ENCODE measurements at places on chromosomes 1 and 21.

DNA sequence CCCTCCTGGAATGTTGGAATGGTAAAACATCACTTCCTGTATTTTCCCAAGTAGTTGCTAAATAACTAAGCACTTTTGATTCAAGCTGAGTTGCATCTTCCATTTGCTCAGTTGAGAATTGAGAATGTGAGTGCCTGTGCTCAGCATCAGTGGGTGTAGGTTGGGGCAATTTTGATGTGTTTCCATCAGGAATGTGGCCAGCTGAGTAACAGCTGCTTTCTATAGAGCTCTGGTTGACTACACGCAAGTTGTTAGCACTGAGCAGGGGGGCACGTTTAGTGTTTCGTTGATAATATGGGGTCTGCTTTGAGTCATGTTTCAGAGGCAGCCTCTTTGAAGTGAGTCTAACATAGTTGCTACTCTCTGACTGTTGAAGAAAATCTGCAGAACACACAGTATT is 41.5 kb downstream of the LRRC53 start:
- DNase-seq, result no peak

GRCh38 chr1:29237129-29237821 is 953 bp downstream of the PTPRU start:
- no peak for DNase-seq

DNA sequence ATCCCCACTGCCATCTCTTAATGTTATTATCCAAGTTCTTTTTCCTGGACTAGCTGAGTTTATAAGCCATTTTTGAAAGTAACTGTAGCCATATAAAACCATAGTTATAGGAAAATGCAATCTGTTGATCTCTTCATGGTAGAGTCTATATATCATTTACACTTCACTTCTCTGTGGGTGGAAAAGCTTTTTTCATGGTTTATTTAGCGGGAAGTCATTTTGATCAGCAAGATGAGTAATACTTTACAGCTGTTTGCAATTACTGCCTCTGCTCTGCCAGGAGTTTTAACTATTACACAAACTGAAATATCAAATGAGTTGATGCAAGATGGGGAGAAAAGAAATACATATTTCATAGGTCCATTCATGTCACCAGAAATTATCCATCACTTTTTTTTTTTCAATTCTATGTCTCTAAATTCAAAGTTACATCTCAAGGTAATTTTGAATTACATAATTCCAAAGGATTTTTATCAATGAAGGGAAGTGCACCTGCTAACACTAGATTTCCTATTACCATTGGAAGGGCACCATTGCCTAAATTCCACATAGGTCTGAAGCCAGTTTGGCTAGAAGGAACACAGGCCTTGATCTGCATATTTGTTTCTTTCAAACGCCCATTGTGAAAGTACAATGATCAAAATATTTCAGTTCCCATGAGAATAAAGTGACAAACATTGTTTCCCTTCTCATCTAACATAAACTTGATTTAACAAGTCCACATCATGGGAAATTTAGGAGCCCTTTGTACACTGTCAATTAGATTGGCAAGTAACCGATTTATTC is 296.7 kb downstream of the ZNF326 start:
- no peak for DNase-seq

DNA sequence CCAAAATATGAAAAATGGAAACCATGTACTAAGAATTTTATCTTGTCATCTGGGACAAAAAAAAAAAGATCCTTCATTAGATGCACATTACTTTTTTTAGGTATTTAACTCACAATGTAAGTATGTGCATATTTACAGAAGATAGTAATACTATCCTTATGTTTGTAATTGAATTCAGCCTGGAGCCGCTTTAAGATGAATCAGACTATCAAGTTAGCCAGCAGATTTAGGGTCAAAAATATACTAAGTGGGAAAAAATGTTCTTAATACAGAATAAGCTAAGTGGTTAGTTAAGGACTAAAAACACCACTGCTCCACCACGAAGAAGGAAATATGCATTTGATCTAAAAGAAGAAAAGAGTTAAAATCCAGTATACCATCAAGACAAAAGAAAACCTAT is 49.1 kb downstream of the DSCAM start:
- DNase-seq, result no peak

DNA sequence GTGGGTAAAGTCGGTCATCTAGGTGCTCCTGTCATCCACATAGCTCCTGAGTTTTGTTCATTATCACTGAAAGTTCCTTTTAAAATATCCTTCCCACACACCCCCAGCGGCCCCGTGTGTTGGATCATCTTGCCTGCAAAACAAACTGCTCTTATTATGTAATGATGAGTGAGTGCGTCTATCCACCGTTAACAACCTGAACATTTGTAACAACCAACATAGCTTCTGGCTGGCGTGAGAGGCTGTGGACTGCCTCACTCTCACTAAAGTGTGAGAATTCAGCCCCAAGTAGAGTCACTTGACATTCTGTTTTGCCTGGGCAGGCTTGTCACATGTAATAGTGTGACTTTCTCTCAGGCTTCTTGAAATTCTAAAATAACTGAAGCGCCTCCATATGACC is 14.5 kb upstream of the KCNA2 start:
- no peak for DNase-seq

- no peak for DNase-seq
These were observed 12.4 kb downstream of the KLHDC8A start for GRCh38 chr1:205344066-205344928.

DNA sequence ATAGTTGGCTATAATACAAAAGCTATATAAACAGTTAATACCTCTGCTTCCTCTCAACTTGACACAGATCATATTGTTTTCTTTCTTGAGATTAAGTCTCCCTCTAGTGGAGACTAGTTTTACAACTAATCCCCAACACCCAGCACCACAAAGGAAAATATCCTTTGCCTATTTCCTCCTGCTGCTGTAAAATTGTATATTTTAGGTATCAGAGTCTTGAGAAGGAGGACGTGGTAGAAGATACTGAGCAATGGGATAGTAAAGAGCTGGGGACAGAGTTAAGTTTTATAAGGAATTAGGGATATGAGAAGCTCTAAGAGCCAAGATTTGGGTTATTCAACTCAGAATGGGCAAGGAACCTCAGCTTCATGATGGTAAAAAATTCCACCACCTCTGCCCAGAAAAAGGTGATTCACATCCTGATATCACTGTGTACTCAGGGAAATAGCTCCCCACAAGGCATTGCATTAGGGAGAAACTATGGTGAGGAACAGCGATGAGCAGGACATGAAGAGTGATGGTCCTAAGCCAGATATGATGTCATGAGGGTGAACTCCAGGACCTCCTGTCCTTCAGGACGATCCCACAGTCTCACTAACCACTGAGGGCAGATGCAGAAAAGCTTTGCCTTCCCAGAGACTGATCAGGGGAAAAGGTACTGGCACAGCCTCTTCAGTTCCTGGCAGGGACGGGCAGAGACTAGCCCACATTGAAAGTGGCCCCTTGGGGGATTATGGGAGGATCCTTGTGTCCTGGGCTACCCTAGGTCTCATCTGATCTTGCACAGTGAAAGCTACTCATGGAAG is 14.7 kb upstream of the CFAP126 start:
- DNase-seq, result no peak

- DNase-seq, result no peak
These were observed 42.0 kb upstream of the MTF1 start for GRCh38 chr1:37901191-37901892.

GRCh38 chr1:210817385-210818275 is 316.3 kb downstream of the KCNH1 start:
- no peak for DNase-seq

- no peak for DNase-seq
These were observed 54.1 kb upstream of the GPR37L1 start for GRCh38 chr1:202068596-202068995.

GRCh38 chr1:231634323-231635013 is 7.9 kb downstream of the DISC1 start:
- DNase-seq, result no peak

GRCh38 chr1:2591581-2592261 is 5.1 kb downstream of the PRXL2B start:
- no peak for DNase-seq

DNA sequence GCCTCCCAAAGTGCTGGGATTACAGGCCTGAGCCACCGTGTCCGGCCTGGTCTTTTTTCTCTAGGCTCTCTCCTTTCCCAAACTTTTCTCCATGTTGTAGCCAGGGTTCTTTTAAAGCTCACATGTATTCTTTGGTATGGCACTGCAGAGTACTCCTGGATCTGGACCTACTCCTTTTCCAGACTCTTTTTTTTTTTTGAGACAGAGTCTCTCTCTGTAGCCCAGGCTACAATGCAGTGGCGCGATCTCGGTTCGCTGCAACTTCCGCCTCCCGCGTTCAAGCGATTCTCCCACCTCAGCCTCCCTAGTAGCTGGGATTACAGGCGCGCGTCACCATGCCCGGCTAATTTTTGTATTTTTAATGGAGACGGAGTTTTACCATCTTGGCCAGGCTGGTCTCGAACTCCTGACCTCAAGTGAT is 602 bp upstream of the MED18 start:
- no peak for DNase-seq

- DNase-seq, result no peak
These were observed 223.0 kb downstream of the PLA2G4A start for GRCh38 chr1:187051618-187052232.

DNA sequence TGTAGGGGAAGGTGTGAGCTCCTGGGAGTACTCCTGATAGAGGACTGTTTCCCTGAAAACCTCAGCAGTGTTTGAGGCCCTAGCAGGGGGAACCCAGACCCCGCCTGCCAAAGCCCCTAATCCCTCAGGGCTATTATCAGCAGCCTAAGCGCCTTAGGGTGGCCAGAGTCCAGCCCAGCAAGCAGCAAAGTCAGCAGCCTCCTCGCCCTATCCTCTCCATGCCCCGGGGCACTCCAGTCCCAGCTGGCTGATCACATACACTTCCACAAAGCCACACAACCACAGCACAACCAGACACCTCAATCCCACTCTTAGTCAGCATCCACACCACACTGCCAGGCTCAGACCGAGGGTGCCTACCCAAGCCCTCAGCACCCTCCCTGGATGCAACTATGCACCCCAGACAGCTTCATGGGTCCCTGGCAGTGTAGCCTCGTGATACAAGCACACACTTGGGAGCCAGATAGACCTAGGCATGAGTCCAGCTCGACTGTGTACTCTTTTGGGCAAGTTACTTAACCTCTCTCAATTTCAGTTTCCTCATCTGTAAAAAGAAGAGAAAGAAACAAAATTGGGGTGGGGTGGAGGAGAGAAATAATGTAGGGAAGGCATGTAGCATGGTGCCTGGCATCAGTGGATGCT is 7.1 kb downstream of the IGSF9 start:
- no peak for DNase-seq

- DNase-seq, result no peak
These were observed 47.8 kb downstream of the GADD45A start for GRCh38 chr1:67732750-67733151.

DNA sequence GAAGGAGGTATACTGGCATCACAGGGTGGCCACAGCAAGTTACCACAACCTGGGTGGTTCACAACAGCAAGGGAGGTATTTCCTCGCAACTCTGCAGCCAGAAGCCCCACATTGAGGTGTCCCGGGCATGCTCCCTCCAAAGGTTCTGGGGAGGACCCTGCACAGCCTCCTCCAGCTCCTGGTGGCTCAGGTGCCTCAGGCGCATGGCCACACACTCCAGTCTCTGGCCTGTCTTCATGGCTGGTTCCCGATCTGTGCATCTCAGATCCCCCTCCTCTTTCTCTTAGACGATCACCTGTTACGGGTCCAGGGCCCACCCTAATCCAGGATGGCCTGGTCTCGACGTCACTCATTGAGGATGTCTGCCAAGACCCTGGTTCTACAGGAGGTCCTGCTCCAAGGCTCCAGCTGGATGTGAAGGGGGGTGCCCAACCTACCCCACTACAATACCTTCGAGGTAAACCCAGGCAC is 6.7 kb upstream of the ARF1 start:
- DNase-seq, result no peak

DNA sequence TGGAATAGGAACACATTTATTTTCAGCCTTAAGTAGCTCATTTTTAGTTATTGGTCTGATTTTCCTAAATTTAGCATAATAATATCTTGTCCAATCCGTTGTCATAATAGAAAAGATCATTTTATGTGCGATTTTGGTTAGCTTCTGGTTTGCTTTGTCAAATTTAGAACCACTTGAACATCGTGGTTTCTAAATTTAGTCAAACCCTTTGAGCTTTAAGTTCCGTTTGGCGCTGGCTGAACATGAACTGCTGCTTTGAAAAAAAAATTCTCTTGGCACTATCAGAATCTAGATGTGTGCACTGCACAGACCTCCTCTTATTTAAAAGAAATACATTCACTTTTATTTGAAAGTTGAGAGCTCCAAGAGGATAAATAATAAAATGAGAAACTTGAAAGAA is 370.6 kb downstream of the PTPRC start:
- DNase-seq, result no peak

GRCh38 chr1:213466541-213466940 is 415.5 kb downstream of the RPS6KC1 start:
- DNase-seq, result no peak

- DNase-seq, result no peak
These were observed at the start of gene RYR2 for GRCh38 chr1:237041795-237042525. RYR2 (plus strand) TSS chr1:237042184; CDS start chr1:237042522, 338 bp downstream.

DNA sequence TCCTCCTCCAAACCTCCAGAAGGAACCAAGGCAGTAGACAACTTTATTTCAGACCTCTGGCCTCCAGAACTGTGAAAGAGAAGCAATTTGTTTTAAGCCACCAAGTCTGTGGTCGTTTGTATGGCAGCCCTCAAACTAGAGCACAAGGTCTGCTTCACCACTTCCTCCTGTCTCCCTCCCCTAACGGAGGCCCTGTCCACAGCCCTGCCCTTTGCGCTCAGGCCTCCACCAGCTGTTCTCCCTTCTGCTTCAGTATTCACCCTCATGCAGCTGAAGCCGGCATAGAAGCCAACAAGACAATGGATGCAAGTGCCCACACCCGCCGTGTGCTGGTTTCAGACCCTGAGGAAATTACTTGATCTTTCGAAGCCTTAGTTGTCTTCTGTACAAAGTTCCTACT is 364.1 kb downstream of the HHAT start:
- no peak for DNase-seq

DNA sequence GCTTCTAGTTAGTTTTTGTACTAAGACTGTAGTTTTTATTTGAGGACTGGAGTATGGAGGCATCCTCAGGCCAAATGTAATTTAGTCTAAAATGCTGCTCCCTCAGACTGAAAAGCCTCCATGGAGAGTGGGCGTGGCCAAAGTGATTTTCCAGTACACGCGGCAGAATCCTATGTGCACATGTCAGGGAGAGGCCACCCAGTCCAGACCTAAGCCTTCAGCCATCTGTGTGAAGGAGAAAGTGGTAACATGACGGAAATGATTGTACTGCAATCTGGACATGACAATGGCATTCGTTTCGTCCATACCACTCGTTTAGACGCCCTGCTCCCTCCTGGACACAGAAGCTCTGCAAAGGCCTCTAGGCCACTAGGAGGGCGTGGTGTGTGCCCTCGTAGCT is 56.2 kb downstream of the PCP4 start:
- no peak for DNase-seq

GRCh38 chr1:114094363-114094634 is 59.4 kb downstream of the SYT6 start:
- DNase-seq, result no peak

- DNase-seq, result no peak
These were observed 50.1 kb upstream of the RWDD3 start for GRCh38 chr1:95183952-95184351.

DNA sequence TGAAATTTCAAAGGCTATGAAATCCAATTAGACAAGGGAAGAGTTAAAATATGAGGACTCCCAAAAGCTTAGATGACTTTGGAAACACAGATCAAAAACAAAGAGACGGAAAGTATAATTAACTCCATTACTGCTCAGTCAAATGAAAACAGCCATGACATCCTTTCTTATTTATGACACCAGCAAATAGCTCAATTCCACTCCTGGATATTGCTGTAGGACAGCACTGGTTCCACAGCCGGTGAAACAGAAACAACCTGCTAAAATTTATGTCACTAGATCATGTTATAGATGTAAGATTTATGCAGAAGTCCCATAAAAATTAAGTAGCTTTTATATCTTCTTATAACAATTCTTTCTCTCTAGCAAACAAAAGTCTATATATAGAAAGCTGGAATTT is 65.6 kb upstream of the RRP15 start:
- DNase-seq, result no peak

Measured in stimulated activated CD8-positive, alpha-beta memory T cell treated with anti-CD3 and anti-CD28 coated beads, Interleukin-2, amount 100 ng/mL, for 48 hours (primary cell).